ENCODE measurements at places on chromosomes 2 and 18. TPM values are rescaled to one million over a fixed set of nuclear protein-coding genes. Genes with fewer than 3 reads are reported as not detected.

DNA sequence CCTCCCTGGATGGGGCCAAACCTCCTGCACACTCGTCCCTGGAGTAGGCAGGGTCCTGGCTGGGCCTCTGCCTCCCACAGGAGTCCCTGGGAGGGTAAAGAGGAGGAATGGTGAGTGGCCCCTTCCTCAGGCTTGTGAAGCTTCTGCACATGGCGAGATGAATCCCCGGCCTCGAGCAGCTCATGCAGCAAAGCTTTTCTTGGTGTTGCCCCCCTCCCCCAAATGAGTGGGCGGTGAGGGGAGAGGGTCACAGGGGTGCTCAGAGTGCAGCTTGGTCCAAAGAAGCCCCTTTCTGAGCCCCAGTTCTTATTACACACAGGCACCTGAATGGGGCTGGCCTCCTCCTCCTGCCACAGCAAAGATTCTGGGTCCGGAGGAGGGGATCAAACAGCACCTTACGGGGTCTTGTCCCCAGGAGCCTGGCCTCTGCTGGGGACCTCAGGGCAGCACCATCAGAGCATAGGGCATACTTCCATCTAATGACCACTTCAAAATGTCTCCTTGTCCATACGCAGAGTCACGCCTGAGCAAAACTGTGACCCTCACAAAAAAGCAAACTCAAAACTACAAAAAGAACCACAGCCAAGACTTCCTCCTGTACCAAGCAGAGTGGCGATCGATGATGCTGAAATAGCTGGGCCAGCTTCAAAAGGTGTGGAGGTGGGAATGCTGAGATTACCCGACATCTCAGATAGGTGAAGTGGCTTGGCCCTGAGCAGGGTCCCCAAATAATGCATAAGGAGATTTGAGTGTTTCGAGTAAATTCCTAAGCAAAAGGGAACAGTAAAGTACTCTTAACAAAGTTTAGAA, 148.4 kb upstream of the TWIST2 start:
- no peak for DNase-seq

- DNase-seq: no peak
These were observed 427.6 kb downstream of the BCL11A start for GRCh38 chr2:60125611-60126426.

- DNase-seq: no peak
These were observed 44.9 kb downstream of the SERTAD2 start for GRCh38 chr2:64608867-64609226.

Gene FAP
- total RNA-seq: 2.0 TPM

DNA sequence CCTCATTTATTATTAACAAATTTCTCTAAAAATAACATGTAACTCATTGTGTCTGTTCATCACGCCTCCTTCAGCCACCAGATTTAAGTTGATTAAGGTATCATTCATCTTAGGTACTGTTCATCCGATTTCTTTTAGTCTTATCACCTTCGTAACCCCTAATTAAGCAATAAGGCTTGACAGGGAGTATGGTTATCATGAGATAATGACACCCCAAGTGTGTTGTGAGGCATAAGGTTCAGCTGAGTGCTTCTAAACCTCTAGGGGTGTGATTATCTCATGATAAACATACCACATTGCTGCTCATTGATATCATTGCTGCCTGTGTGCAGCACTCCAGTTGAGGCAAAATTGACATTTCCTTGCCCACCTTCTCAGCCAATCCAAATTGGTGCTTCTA, 158.9 kb upstream of the BOD1L2 start:
- DNase-seq: no peak

GRCh38 chr2:194962254-194962653, 694.8 kb upstream of the SLC39A10 start:
- no peak for DNase-seq

Gene ADAM23
- 1.5 TPM for total RNA-seq

DNA sequence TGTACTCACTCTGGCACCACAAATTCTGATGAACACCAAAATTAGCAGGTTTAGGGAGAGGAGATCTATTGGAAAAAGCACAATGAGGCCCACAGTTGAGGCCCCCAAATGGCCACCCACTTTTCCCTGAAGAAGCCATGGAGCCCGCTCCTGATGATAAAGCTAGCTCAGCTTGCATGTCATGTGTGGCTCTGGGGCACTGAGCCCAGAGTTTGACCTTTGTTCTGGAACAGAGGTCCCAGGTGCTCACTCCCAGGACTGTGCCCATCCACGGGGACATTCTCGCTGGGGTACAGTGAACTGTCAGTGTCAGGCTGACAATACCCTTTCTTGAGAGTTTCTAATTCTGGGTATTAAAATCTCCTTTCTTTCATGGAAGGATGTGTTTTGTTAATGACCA, 36.2 kb downstream of the XDH start:
- no peak for DNase-seq

- DNase-seq: no peak
These were observed 34.2 kb upstream of the CAB39 start for GRCh38 chr2:230678451-230678850.

DNA sequence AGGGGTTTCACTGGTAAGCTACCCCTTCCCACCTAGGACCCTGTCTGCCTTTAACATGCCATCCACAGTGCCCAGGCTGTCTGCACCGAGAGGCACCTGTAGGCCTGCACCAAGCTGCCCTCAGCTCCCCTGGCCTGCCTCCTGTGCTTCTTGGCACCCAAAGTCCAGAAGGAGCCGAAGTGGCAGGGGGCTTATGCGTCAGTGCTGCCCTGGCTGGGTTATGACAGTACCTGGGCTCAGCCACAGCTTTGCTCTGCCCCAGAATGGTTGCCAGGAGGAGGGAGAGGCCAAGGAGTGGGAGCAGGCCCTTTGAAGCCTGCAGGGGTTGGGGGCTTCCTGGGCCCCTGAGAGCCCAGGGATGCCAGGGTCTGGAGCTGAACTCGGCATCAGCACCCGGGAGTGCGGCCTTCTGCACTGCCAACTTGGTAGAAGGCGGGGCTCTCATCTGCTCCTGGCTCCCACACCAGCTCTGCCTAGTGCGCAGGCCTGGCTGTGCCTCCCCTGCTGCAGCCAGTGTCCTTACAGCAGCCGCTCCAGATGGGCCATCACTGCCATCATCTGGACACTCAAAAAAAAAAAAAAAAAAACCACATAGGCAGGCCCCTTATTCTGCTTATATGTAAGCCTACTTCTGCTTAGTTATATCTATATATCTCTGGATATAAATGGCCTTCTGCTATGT, 155.4 kb downstream of the THSD7B start:
- DNase-seq: no peak

Gene MAPK4
- 2.3 TPM for total RNA-seq

Data from ovary (tissue), 10 donors.